ENCODE measurements at places on chromosomes 6 and 20.

DNA sequence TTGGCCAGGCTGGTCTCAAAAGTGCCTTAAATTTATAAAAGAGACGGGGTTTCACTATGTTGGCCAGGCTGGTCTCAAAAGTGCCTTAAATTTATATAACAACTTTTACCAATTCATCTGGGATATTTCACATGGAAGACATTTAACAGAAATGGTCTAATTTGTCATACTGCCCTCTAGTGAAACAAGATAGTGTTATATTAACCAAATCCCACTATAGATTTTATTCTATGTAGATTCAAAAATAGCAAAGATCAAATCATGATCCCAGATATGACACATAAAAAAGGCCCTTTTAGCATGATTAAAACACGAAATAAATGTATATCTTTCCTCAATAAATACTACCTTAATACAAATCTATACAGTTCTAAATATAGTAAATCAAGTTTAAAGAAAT lies 102.8 kb upstream of the TFAP2D start:
- DNase-seq = no peak

DNA sequence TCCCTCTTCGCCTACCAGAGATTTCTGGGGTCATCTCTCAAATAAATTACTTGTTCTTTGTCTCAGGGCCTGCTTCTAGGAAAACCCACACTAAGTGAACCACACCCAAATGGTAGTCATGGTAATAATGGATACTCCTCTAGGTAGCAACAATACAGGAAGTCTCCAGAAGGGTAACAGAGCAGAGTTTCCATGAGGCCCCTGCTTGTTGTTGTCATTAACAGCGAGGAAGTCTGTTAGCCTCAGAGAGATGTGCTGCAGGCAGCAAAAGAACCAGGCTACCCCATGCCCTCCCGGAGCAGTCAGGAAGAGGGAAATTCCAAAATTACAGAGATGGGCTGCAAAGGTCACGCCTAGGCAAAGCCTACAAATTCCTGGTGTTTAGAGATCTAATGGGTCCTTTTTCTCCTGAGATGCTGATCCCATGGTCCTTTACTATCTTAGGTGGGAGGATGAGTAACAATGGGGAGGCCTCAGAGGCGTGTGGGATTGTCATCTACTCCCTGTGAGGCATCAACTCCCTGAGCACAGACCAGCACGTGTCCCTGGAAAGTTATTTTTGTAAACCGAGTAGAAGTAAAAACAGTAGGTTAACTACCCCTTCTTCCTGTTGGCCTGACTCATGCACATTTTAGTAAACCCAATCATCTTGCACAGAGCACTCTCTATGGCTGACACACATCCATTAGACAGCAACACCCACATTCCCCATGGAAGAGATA lies 10.1 kb downstream of the ISM1 start:
- peak; percentile 50 for DNase-seq

GRCh38 chr6:25987845-25988244 lies 25.2 kb downstream of the TRIM38 start:
- DNase-seq = no peak

DNA sequence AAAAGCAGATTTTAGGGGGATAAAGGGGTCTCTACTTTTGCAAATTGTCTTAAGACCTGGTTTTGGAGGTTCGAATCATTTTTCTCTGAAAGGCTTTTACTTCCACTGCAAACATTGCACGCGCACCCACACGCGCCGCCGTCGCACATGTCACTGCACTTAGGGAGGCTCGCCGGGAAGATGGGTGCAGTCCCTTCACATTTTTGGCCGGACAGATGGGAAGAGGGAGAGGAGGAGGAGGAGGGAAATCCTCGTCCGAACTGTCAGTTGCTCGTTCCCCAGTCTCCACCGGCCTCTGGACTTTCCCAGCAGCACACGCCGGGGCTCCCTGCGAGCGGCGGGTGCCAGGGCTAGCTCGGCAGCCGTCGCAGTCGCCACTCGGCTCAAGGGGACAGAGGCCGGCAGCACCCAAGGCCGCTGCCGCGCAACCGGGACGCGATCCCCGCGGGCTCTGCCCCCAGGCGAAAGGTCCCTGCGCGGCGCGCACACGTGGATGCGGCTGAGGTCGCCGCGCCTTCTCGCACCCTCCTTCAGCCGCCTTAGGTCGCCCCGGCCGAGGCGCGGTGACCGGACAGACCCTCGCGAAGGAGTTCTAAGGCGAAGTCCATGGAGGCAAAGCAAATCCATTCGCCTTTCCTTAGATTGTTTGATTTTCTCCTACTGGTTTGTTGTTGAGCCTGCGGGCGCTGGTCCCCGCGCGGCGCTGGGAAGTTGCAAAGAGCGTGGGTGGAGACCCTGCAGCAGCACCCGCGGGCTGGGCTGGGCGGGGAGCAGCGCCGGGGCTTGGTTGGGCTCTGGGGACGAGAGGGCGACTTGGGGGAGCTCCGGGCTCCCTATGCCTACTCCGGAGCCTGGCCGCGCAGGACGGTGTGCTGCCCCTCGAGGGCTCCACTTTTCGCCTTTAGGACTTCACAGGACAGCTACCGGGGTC lies 1.2 kb downstream of the MYB start:
- peak; percentile 62 for DNase-seq

DNA sequence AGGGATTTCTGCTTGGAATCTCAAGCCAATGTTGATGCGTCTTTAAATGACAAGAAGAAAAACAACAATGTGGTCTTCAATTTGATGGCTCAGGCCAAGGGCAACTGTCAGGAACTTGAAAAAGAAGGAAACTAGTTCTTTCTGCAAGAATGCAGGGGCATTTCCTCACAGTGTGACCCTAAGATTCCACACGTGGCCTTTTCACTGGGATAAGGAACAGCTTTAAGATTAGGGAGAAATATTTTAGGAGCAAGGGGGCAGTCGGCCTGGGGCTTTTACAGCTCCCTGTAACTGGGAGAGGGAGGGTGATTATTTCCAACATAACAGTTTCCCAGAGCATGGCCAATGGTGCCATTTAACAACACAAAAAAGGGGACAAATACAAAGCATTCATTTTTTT lies 39.4 kb upstream of the MRPS10 start:
- DNase-seq = no peak

GRCh38 chr6:81774542-81774941 lies 22.1 kb upstream of the TENT5A start:
- no peak for DNase-seq

GRCh38 chr6:16204653-16205376 lies 33.6 kb upstream of the GMPR start:
- DNase-seq = no peak

- DNase-seq = no peak
These were observed 8.1 kb downstream of the CFAP61 start for GRCh38 chr20:20060234-20060998.

DNA sequence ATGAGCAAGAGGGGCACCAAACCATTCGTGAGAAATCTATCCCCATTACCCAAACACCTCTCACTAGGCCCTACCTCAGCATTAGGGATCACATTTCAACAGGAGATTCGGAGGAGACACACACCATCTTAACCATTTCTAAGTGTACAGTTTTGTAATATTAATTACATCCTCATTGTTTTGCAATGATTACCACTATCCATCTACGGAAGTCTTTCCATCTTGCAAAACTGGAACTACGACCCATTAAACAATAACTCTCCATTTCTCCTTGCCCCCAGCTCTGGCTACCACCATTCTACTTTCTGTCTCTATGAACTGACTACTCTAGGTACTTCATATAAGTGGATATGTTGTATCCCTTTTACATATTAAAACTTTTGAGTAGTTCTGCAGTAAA lies 20.1 kb downstream of the ACOT13 start:
- no peak for DNase-seq

- no peak for DNase-seq
These were observed 534.3 kb downstream of the COL12A1 start for GRCh38 chr6:74671558-74672025.

DNA sequence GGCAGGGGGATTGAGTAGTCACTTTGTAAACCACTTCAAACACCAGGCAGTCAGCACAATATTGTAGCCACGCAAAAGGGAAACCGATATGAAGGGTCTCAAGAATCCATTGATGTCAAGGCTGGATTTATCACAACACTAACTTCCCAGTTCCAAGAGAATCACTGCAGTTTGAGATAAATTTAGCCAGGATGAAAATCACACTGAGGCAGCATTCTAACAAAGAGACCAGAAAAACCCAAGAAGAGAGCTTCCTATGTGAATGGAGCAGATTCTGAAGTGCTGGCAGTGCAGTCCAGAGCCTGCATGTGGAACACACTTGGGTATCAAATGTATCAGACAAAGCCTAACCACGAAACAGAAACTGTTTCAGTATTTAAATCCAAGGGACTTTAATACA lies 84.6 kb downstream of the KIF16B start:
- DNase-seq = no peak

DNA sequence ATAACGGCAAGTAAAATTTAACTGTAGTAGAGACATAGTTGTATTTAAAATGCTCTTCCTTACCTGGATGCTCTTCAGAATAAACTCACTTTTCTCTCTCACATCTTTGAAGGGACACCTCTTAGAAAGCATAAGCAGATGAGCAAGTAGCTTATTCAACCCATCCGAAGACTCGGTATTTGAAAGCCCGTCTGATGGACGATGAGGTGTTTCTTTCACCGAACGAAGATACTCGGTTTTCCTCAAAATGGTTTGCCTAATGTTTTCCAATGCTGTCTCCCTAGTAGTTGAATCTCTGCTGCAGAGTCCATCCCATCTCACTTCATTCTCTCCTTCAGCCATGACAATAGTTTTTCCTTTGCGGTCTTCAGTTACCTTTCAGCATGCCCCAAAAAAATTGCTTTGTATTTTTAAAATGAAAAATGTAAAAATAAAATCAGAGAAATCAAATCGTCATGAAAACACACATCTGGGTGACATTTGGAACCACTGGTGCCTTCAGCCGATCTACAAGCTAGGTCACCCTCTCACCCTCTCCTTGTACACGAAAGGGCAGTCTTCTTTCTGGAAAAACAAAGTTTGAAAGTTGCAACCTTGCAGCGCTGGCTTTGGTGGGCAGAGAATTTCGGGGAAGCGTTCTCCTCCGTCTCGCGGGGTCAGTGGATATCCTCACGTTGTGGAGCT lies 772 bp downstream of the SESN1 start:
- DNase-seq = no peak

GRCh38 chr6:30060606-30061091 lies 416 bp upstream of the POLR1H start:
- no peak for DNase-seq

DNA sequence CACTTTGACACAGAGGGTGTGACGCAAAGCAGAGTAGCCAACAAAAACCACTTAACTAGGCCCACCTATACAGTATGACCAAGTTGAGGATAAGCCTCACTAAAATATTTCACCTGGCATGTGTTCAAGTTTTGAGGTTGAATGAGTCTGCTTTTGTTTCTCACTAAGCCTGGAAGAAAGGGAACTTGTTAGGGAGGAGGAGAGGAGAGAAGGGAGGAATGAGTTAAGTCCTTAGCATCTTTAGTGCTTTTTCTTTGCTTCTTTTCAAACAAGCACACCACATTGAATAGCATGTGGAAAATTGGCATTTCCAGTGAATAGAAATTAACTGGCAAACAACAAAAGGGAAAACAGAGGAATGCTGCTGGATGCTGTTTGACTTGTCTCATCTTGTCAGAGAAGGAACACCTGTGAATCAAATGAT lies 461.9 kb downstream of the GJA1 start:
- no peak for DNase-seq

DNA sequence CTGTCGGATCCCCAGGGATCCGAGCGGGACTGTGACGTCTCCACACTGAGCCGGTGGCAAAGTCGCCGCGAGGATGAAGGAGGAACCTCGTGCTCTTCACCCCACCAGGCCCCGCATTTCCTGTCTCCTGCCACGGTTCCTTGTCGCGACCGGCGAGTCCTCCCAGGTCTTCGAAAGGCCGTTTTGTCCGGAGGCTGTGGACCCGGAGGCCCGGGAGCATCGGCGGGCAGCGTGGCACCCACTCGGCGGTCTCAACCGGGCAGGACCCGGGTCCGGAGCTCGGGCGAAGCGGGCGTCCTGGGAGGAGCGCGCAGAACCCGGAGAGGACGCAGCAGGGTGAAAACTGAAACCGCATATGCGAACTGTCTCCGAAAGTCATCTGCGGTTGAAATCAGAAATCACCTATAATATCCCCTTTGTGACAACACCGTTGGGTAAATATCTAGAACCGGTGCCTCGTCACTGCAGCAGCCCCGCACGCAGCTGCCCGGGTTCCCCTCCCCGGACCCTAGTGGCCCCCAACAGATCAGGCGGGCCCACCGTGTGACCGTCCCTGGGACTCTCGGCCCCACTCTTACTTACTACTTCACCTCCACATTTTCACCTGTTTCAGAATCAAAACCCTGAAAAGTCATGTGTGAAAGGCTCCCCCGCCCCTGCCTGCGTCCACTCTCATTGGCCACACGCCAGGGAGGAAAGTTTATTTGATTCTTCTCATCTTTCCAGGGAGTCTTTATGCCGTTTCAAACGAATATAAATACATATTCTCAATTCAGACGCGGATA lies 3.1 kb upstream of the ULBP2 start:
- peak; percentile 72 for DNase-seq

- no peak for DNase-seq
These were observed 315.9 kb downstream of the NKAIN2 start for GRCh38 chr6:124119596-124119995.

GRCh38 chr6:19934996-19935591 lies 97.9 kb downstream of the ID4 start:
- DNase-seq = no peak

GRCh38 chr20:3543901-3544507 lies 73.2 kb downstream of the ATRN start:
- no peak for DNase-seq

DNA sequence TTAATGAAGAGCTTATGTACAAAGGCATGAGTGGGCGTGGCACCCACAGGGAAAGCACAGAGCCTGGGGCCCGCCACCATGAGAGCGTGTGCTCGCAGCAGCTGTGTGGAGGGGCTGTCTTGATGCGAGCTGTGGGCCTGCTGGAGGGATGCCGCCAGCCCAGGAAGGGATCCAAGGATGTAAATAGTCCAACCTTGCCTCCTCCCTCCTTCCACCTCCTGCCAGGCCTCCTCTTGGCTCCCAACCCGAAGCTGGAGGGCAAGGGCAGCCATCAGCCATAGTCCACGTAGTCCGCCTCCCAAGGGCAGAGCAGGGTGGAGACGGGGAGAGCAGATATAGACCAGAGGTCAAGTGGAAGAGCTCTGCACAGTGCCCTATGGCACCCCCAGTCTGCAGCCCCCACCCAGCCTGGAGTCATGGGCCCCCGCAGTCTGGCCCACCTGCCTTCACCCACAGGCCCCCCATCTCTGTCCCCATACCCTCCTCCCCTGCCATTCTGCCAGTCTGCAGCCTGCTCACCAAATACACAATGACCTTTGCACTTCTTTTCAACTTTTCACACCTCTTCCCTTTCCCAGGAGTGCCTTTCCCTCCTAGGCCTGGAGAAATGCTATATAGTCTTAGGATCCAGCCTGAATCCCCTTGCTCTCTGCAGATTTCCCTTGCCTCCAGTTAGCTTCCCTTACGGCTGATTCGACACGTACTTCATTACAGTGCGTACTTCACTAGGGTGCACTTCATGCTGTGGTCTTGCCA lies 77.1 kb downstream of the SHLD1 start:
- no peak for DNase-seq

Data from stimulated activated naive CD8-positive, alpha-beta T cell treated with anti-CD3 and anti-CD28 coated beads, Interleukin-15, amount 100 ng/mL, for 72 hours (primary cell).